ENCODE measurements at places on chromosomes 6 and 20. TPM values are rescaled to one million over a fixed set of nuclear protein-coding genes. Genes with fewer than 3 reads are reported as not detected.

DNA sequence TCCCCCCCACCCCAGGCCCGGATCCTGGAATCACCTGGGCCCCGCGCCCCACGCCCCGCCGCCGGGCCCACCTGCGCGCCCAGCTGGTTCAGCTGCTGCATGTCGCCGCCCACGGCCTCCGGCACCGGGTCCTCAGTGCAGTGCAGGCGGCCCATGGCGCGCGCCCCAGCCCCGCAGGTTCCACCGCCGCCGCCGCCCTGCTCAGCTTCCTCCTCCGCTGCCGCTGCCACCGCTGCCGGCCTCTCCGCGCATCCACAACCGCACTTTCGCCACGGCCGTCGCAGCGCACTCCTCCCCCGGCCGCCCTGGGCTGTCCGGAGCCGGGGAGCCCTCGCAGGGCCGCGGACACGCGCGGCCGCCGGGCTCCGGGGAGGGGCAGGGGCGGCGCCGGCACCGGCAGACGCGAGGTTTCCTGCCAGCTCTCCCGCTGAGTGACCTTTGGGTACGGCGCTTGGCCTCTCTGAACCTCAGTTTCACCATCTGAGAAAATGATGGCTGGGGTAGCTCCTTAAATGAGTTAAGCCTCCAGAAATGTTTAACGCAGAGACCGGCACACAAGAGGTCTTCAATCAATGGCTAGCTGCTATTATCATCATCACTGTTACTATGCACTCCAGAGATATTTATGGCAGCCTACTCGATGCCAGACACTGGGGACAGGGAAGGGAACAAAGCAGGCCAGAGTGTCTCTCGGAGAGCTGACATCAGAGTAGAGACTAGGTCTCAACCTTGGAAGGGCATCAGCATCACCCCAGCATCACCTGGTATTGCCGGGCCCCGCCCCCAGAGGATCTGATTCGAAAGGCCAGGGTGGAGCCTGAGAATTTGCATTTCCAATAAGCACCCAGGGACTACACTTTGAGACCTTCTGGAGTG lies at the start of gene COMMD7:
COMMD7 (minus strand) TSS at position 231 of the 876 bp plus-strand sequence; CDS start at position 155, 76 bp downstream.
- peak; percentile 49 for DNase-seq

DNA sequence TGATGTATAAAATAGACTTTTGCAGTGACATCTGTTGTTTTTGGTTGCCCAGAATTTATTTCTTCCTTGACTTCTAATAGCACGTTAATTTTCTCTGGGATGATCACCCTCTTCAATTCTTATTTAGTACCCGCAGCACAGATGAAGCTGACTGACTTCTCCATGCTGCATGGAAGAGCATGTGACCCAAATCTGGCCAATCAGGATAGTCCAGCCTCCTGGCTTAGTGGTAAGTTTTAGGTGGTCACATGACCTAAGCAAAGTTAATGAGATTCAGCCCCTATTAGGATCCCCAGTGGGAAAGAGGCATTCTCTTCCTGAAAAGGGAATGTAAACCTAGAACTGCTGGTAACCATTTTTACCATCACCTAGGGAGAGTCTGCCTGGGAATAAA lies 13.8 kb upstream of the SIRT5 start:
- DNase-seq = no peak

CD24 gene
- total RNA-seq = 2,531 TPM

ZNF292 gene
- 52.3 TPM for total RNA-seq

SIRPD gene
- total RNA-seq = 0.40 TPM

All from mucosa of gallbladder (tissue), 1 donor.